ENCODE measurements at places on chromosomes 1 and 21.

DNA sequence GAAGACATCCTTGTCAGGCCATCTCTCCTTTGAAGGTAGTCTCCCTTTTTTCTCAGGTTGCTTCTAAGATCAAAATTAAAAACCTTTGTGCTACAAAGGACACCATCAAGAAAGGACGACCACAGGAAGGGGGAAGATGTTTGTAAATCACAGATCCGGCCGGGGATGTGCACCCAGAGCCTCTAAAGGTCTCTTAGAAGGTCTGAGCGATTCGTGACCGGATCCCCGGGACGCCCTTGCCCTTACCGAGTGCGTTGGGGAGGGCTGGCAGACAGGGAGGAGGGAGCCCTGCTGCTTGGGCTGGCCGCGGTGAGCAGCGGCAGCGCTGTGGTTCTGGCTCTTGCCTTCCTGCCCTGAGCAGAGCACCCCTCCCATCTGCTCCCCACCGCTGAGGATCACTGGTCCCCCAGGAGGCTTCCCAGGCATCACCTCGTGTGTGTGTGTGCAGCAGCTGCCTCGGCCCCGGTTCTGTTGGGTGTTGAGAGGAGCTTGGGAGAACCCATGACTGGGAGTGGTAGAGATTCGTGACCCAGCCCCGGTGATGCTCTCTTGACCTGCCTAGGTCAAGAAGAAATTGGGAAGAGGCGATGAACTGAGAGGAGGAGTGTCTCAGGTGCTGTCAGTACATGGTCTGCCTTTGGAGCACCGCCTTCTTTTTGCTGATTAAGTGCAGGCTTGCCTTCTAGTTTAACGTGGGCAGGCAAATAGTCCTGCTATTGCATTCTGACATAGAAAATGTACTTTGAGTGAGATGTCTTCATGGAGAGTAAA is 34.5 kb downstream of the AGPAT3 start:
- DNase-seq, result no peak

DNA sequence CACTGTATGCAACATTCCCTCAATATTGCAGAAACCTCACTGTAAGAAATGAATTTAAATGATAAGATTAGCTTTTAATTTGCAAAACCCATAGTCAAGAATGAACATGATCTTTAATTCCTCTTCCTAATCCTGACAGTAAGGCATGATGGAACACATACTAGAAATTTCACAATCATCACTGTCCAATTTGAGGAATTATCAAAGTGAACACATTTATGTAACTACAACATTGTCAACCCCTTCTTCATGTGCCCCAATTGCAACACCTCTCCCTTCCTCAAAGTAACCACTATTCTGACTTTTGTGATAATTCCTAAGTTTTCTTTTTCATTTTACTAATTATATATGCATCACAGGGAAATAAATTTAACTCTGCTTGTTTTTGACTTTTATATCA is 103.1 kb downstream of the LHX8 start:
- no peak for DNase-seq

DNA sequence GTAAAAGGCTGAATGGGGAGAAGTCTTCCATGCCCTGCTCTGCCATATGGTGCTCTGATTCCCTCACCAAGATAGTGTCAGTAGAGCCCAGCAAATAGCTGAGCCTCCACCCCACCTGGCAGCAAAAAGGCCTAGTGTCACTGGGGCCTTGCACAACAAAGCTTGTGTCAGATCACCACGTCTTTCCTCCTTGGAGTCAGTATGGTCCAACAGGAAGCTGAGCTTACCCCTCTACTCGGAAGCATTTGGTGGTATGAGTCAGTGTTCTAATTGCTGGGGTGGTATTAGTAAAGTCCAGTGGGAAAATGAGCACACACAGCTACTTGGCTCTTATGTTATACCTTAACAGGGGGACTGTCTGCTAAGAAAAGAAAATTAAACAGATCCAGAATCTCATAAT is 18.7 kb upstream of the RRP15 start:
- no peak for DNase-seq

DNA sequence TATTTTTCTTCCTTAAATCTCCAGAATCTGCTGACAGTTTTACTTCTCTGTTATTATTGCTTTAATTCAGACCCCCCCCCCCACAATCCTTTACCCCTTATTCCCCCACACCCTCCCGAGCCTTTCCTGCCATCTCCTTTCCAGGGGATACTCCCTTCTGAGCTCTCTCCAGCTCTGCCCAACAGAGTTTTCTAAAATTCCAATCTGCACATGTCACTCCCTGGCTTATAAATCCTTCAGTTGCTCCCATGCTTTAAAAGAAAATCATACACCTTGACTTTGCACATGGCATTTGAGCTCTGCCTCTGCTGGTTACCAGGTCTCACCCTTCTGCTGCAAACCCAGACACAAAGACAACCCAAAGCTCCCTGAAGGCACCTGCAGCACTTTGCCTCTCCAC is 11.7 kb upstream of the EPS8L3 start:
- no peak for DNase-seq

DNA sequence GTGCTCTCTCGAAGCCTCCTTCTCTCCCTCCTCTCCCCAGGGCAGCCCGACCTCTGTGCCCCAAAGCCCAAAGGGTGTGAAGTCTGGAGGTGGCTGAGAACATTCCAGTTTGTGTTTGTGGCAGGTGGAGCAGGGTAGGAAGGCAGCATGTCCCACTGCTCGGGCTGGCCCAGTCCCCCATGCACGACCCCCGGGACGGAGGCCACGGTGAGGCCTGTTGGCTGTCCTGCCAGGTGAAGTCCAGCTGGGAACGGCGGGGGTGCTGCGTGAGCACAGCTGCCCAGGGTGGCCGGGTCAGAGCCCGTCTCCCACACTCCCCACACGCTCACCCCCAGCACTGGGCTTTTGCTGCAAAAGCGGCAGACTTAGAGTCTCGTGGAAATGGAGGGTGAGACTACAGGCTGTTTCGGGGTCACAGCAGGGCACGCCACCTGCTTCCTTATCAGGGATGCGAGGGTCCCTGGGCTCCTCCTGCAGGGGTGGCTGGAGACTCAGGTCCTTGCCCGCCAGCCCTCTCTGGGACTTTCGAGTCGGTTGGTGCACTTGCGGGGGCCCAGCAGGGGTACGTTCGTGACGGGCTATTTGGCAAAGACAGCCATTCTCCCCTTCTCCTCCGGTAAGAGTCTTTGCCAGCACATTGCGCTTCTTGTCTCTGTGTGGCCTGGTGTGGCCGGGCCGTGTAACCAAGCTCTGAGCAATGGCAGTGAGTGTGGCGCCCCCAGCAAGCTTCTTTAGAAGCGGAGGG is 40.3 kb downstream of the MORN1 start:
- DNase-seq, result no peak

- no peak for DNase-seq
Observed at GRCh38 chr1:110384581-110385321, 6.1 kb downstream of the SLC16A4 start.

DNA sequence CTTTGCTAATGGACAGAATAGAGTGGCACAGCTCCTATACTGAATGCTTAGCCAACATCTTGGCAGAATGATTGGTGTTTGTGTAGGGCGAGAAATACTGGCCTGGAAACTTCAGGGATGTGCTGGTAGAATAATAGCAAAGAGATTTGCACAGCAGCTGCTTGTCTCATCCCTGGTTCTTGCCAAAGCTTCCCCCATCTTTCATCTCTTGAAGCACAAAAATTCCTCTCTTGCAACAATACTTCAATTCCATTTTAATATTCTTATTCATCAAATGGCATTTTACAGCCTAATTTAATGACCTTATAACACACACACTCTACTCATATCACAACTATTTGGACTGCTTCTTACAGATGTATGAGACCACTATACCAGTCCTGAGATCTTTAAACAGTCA is 37.7 kb downstream of the LHX8 start:
- DNase-seq, result no peak

- no peak for DNase-seq
Observed at GRCh38 chr1:97174039-97174704, 452.6 kb downstream of the PTBP2 start.

- no peak for DNase-seq
Observed at GRCh38 chr1:224929335-224930237, at the start of gene DNAH14. Gene DNAH14, plus strand, starts transcription at chr1:224929675. Its CDS starts 23,028 bp downstream, at chr1:224952703.

DNA sequence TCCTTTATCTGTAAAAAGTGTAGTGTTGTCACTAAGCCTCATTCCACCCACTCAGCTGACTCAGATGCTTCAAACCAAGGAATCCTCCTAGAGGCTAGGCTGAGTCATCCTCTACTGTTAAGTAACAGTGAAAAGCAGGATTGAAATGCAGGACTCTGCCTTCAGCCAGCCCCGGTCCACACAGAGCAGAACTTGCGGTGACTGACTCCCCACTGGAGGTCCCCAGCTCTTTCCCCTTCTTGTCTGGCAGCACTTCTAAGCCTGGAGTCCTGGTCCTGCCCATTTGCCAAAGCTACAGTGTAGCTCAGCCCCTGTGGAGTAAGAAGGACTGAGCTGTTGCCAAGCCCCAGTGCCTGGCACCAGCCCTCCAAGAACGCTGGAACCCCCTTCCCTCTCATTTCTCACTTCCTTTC is 1.7 kb downstream of the RAB7B start:
- DNase-seq, result no peak

- DNase-seq, result no peak
Observed at GRCh38 chr1:43204394-43204793, 32.3 kb downstream of the CFAP57 start.

- DNase-seq, result no peak
Observed at GRCh38 chr21:22871692-22872091, 1873.5 kb downstream of the NCAM2 start.

DNA sequence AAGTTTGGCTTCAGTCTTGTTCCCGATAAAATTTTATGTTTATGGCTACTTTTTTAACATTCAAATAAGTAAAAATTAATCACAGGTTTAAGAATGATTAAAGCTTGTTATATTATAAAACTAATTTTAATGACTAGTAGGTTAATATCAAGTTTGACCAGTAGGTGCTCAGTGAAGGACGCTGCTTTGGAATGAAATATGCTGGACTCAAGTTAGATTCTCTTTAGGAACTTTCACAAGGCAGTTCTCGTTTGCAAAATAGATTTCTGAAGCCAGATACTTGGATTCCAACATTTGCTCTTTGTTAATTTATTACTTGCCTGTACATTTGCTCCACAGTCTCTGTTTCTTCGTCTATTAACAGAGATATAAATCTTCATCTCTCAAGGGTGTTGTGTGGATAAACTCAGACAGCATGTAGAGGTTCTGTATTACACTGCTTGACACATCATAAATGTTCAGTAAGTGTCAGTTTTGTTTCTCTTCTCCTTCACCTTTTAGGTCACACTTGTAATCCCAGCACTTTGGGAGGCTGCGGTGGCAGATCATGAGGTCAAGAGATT is 432.8 kb upstream of the CHRM3 start:
- DNase-seq, result no peak

- no peak for DNase-seq
Observed at GRCh38 chr21:44018813-44019567, 6.9 kb downstream of the TRAPPC10 start.

- DNase-seq, result no peak
Observed at GRCh38 chr1:230226814-230227213, 159.8 kb downstream of the GALNT2 start.

- DNase-seq, result no peak
Observed at GRCh38 chr1:209896346-209896745, 41.7 kb upstream of the SYT14 start.

- no peak for DNase-seq
Observed at GRCh38 chr1:157089789-157090188, 9.8 kb downstream of the ETV3L start.

DNA sequence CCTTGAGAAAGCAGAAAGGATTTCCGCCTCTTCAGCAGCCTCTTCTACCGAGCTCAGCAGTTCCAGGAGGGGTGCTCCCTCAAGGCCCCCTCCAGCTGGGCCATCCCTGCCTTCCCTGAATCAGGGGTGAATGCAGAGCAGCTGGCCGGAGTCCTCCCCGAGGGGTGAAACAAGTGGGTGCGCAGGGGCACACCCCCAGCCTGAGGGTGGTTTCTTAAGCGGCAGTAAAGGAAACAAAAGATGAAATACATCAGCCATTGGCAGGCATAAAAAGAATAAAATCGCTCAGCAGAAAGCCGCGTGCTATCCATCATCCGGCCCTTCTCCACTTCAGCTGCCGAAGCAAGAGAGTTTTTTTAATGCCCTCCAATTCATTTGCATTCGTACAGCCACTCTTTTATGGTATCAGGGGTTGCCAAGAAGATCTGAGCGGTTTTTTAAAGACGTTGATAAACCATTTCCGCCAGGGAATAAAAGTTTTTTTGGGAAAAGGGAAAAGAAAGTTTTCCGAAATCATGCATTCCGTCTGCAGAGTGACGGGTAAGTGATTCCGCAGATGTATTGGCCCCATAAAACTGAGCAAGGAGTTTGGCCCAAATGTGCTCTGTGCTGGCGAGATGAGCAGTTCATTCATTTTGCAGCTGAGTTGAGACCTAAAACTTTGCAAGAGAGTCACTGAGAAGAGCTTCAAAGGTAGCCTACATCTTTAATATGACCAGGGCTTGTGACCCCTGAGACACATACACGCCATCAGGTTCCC is 73.7 kb upstream of the ZC3H12A start:
- DNase-seq, result no peak

DNA sequence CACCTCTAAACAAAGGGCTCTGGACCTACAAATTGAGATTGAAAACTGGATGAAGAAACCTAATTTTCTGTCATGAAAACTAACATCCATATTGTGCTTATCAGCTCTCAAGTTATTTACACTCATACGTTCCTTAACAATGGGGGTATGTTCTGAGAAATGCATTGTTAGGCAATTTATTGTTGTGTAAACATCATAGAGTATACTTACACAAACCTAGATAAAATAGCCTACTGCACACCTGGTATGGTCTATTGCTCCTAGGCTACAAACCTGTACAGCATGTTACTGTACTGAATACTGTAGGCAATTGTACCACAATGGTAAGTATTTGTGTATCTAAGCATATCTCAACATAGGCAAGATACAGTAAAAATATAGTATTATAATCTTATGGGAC is 191.4 kb downstream of the TM2D1 start:
- no peak for DNase-seq

DNA sequence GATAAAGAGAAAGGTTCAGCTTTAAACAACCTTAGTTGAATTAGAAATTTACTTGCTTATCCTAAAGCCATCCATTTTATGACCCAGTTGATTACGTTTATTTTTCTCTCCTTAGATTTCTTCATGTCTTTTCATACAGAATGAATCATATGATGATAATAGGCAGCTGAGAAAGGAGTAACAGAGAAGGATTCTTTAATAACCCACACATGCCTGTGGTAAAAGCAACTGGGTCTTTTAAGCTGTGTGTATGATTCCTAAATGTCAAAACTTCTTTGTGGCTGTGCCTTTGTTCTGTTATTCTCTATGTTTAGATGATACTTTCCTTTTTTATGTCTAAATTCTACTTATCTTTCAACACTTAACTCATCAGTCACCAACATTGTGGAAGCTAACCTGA is 626.5 kb downstream of the NCAM2 start:
- DNase-seq, result no peak

GRCh38 chr1:111921948-111922347 is 67.5 kb downstream of the KCND3 start:
- DNase-seq, result no peak

GRCh38 chr21:34343347-34343746 is 20.5 kb upstream of the KCNE2 start:
- DNase-seq, result no peak

GRCh38 chr1:10561497-10561896 is 86.7 kb downstream of the PEX14 start:
- no peak for DNase-seq

- DNase-seq, result no peak
Observed at GRCh38 chr1:214550013-214550856, 1.2 kb downstream of the PTPN14 start.
